ENCODE measurements at places on chromosomes 7 and 10.
A peak's percentile ranks its signal among the peaks of the same experiment; 100 is the strongest.

GRCh38 chr10:59688921-59689351 is 20.7 kb downstream of the SLC16A9 start:
- DNase-seq, result no peak

DNA sequence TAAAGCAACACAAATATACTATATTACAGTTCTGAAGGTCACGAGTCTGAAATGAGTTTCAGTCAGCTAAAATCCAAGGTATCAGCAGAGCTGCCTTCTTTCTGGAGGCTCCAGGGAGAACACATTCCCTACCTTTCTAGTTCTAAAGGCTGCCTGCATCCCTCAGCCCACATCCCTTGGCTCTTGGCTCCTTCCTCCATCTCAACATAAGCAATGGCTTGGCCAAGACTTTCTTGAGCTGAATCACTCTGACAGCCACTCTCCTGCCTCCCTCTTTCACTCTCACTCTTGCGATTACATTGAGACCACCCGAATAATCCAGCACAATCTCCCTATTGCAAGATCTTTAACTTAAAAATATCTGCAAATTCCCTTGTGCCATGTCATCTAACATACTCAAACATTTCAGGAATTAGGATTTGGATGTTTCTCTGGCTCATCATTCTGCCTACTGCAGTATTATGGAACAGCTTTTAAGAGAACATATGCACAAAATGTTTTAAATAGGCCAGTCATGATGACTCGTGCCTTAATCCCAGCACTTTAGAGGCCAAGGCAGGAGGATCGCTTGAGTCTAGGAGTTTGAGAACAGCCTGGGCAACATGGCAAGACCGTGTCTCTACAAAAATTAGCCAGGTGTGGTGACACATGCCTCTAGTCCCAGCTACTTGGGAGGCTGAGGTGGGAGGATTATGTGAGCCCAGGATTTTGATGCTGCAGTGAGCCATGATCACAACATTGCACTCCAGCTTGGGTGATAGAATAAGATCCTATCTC is 144.2 kb upstream of the VSTM2A start:
- DNase-seq, result no peak

GRCh38 chr7:132179080-132179430 is 397.2 kb downstream of the PLXNA4 start:
- no peak for DNase-seq

DNA sequence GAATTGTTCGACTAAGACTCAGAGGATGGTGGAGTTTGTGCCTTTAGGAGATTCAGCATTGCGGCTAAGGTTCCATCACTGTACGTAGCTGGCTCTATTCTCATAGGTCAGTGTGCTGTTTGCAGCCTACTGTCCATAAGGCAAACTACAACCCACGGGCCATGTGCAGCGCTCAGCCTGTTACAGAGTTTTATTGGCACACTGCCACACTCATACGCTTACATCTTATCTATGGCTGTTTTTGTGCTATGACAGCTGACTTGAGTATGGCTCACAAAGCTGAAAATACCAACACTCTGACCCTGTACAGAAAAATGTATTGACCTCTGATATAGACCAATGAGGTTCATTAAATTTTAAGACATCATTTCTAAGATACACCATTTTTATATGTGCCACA is 114.5 kb downstream of the ARID5B start:
- DNase-seq, result no peak

GRCh38 chr7:104986628-104987259 is 27.3 kb upstream of the KMT2E start:
- DNase-seq, result no peak

- no peak for DNase-seq
Observed at GRCh38 chr7:42085531-42085930, 151.5 kb downstream of the GLI3 start.

DNA sequence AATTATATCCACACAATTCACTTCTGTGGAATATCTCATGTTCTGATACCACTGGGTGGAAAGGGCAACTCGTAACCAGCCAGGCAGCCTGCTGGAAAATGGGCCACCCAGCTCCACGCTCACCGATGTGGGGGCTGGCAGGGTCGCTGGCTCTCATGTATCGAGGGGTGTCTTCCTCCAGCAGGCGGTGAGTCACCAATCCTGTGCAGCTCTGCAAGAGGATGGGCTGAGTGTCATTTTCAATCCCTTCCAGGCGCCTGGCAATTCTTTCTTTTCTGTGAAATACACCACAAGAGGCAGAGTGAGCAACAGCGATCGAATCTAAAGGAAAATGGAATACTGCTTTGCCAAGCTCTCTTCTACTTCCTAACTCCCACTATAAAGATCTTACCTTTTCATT is 80.1 kb downstream of the SVIL start:
- DNase-seq, result no peak

- no peak for DNase-seq
Observed at GRCh38 chr7:95491634-95492314, 6.0 kb downstream of the ASB4 start.

GRCh38 chr10:95784279-95784913 is 28.4 kb downstream of the ENTPD1 start:
- no peak for DNase-seq

GRCh38 chr10:31136930-31137885 is 105.5 kb upstream of the ZNF438 start:
- peak; percentile 15 for DNase-seq

DNA sequence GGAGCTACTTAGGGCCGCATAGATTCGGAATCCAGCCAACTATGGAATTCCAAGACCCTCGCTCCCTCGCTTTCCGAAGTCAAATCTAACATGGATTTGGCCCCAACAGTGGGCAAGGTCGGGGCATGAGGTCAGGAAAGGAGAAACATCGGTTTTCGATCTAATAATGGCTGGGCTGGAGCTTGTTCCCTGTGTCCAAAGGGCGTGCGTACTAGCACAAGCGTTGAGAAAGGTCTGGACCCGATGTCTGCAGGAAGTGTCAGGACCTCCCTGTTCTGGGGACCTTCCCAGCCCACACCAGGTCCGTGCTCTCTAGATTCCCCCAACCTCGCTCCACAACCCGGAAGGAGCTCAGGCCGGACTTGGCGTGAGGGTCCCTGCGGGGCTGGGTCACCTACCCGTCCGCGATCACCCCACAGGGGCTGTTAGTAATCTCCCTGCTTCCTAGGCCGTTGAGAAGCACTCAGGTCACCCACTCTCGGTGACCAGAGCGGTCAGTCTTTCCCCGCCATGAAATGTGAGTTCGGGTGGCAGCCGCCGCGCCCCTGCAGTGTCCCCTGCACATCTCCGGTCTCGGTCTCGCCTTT is 4.8 kb downstream of the FEZF1 start:
- no peak for DNase-seq

- DNase-seq, result no peak
Observed at GRCh38 chr7:30699706-30700495, 17.6 kb upstream of the CRHR2 start.

Data from AML-193 (cell line).